ENCODE measurements at places on chromosomes 2 and 18.
A peak's percentile ranks its signal among the peaks of the same experiment; 100 is the strongest.

DNA sequence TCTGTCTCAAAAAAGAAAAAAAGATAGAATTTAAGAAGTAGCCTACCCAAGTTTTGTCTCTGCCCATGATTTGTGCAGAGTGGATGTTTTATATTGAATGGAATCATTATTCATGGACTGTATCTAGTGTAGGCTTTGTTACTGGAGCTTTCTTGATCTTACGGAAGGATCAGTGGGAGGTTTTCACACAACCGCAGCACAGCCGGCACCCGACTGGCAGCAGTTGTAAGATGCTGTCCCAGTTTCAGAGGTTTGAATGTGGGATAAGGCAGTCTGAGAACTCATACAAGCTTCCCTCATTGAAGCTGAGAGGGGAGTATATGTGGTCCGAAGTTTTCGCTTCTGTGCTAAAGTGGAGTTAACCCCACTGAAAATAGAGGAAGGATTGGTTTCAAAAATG is 19.7 kb upstream of the SAG start:
- no peak overlapping the region for H3K27ac ChIP-seq
- no peak overlapping the region for H3K4me3 ChIP-seq
- no peaks in the 10 kb centered on the region for H3K27me3 ChIP-seq
- peaks cover 84% of the 10 kb centered on the region for H3K36me3 ChIP-seq
- DNase-seq, result no peak
- peaks cover 10% of the 10 kb centered on the region for H3K4me1 ChIP-seq

DNA sequence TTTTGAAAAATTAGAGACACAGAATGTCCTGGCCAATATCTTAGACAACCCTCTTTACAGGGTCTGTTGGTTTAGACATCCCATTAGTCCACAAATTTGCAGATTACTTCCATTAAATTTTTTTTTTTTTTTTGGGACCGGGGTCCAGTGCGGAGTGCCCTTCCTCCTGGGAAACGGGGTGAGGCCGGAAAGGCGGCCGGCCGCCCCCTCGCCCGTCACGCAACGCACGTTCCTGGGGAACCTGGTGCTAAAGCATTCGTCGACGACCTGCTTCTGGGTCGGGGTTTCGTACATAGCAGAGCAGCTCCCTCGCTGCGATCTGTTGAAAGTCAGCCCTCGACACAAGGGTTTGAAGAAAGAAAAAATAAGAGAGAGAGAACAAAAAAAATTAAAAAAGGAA is 21.5 kb upstream of the RBFA start:
- H3K27ac ChIP-seq, result no peak overlapping the region
- DNase-seq, result no peak
- H3K4me3 ChIP-seq, result no peak overlapping the region
- H3K36me3 ChIP-seq, result no peaks in the 10 kb centered on the region

DNA sequence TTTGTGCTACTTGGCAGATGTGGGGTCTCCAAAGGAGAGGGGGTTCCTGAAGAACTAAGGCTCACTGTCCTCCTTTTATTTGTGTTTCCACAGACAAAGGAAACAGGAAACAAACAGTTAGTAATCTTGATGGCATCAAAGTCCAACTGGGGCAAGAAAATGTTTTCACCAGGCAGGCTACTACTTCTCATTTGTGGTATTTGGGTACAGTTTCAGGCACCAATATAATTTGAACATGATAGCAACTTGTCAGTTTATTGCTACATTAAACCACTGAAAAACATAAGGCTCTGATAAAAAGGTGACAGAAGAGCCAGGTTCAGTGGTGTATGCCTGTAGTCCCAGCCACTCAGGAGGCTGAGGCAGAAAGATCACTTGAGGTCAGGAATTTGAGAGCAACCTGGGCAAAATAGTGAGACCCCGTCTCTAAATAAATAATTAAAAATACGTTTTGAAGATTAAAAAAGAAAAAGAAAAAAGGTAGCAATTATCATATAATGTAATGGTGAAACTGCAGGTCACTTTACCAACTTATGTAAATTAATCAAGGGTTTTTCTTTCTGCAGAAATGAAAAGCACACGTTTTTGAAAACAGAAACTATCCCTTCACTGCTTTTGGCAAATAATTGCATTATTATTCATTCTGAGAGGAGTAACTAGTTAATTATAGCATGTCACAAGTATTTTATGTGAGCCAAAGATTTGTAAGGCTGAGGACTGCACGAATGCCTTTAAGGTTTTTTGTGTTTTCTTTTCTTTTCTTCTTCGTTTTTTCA is 157.5 kb upstream of the CAVIN2 start:
- no peaks in the 10 kb centered on the region for H3K36me3 ChIP-seq
- peaks cover 56% of the 10 kb centered on the region for H3K27me3 ChIP-seq
- DNase-seq, result no peak
- no peak overlapping the region for H3K4me3 ChIP-seq
- no peak overlapping the region for H3K27ac ChIP-seq
- no peaks in the 10 kb centered on the region for H3K4me1 ChIP-seq

DNA sequence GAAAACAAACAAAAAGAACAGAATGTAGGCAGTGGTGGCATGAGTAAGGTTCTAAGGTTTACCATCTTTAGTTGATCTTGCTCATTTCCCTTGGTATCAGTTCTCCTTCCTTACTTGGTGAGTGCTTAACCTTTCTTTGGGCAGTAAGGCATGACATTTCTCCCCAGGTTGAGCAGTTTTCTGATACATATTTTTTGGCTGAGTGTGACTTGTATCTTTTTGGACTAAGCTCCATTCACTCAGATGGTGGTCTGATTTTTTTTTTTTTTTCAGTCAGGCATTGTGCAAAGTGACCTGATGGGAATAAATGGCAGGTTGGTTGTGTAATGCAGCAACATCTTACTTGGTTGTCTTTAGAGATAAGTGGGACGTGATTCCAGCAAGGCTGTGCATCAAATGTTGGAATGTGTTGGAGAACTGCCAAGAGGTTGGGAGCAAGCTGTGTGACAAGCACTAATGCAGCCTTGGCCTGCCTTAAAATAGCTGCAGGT is 15.1 kb downstream of the SPTBN1 start:
- H3K4me1 ChIP-seq, result no peaks in the 10 kb centered on the region
- DNase-seq, result no peak
- no peaks in the 10 kb centered on the region for H3K36me3 ChIP-seq
- H3K27me3 ChIP-seq, result peaks cover 10% of the 10 kb centered on the region

DNA sequence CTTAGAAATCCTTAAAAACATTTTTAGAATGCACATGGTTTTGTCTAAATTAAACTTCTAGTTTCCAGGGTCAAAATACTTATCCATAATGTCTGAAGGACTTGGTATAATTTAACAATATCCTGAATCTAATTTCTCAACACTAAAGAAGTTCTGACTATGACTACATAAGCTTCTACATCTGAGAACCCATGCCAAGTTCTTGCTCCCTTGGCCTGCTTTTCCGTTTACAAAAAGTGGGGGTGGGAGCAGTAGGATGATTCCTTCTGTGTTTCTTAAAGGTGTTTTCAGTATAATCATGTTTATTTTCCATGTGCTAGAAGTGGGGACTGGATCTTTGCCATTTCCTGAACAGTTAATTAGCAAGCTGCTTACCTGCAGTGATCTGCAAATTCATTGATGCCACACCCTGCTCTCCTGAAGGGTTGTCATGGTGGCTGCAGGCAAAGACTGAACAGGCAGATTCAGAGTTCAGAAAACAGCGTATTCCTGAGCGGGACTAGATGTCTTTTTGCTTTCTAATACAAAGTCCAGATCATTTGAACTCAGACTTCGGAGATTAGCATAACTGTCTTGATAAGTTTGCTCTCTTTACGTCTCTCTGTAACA is 36.2 kb downstream of the ADNP2 start:
- no peaks in the 10 kb centered on the region for H3K27me3 ChIP-seq
- no peak for DNase-seq
- peaks cover 6% of the 10 kb centered on the region for H3K4me1 ChIP-seq
- no peak overlapping the region for H3K27ac ChIP-seq
- peaks cover 5% of the 10 kb centered on the region for H3K36me3 ChIP-seq

- no peak overlapping the region for H3K4me3 ChIP-seq
- no peaks in the 10 kb centered on the region for H3K27me3 ChIP-seq
These were observed 22.2 kb downstream of the LYG1 start for GRCh38 chr2:99278793-99279291.

DNA sequence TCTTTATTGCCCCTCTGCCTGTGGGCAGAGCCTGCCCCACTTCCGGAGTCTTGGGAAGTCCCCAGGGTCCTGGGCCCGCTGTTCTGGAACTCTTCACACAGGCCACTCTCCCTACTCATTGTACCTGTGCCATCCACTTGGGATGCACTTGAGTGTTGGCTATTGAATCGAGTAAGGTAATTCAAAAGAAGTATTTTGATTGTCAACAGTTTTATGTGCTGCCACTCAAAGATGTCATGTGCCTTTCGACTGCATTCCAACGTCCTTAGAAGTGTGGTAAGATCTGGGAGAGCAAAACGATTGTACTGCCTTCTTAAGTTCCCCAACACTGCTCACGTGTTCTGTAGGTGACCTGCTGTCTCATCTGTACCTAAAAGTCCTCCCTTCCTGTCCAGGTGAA is 77.0 kb upstream of the SMIM21 start:
- no peak overlapping the region for H3K27ac ChIP-seq
- no peak overlapping the region for H3K4me3 ChIP-seq
- H3K4me1 ChIP-seq, result no peaks in the 10 kb centered on the region

DNA sequence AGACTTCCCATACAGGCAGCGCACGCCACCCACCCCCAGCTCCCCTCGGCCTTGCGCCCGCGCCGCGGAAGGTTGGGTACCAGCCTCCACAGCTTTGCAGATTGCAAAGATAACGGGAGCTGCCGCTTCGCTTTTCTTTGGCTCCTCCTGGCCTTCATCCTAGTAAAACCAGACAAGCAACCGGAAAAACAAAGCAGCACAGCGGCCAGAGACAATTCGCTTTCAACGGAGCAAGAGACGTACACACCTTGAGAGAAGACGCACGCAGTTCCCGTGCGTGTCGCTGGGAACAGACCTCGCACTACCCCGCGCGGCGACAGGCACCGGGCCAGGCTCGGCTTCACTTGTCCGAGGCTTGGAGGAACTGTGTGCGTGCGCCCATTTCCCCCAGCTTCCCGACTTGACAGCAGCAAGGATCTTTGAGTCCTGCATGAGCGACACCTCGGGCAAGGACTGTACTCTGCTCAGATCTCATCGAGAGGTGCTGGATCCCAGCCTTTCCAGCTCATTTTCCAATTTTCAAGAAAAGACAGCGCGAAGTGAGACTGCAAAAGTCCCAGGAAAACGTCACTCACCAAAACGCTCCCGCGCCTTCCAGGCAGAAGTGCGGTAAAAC is 964 bp downstream of the ZBTB7C start:
- no peak overlapping the region for H3K27ac ChIP-seq
- no peaks in the 10 kb centered on the region for H3K4me1 ChIP-seq
- DNase-seq, result no peak
- no peaks in the 10 kb centered on the region for H3K36me3 ChIP-seq
- peaks cover 61% of the 10 kb centered on the region for H3K27me3 ChIP-seq

GRCh38 chr2:63048367-63049171 is 2.1 kb upstream of the OTX1 start:
- H3K36me3 ChIP-seq, result peaks cover 13% of the 10 kb centered on the region
- H3K4me3 ChIP-seq, result peak overlapping the region; percentile 94
- DNase-seq, result no peak
- H3K27ac ChIP-seq, result no peak overlapping the region

DNA sequence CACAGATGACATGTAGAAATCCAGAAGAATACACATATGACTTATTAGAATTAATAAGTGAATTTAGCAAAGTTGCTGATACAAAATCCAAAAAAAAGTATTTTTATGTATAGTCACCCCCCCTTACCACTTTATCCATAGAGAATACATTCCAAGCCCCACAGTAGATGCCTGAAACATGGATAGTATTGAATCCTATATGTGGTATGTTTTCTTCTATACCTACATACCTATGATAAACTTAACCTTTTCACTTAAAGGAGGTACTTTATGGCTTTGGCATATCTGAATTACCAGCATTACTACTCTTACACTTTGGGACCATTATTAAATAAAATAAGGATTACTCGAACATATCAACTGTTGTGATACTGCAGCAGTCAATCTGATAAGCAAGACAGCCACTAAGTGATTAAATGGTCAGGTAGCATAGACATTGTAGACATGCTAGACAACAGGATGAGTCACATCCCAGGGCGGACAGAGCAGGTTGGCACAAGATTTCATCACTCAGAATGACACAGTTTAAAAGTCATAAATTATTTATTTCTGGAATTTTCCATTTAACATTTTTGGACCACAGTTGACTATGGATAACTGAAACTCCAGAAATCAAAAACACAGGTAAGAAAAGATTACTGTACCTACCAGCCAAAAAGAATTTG is 208.2 kb upstream of the CHAC2 start:
- H3K27ac ChIP-seq, result no peak overlapping the region
- DNase-seq, result no peak
- H3K36me3 ChIP-seq, result no peaks in the 10 kb centered on the region
- H3K4me3 ChIP-seq, result no peak overlapping the region
- no peaks in the 10 kb centered on the region for H3K4me1 ChIP-seq

DNA sequence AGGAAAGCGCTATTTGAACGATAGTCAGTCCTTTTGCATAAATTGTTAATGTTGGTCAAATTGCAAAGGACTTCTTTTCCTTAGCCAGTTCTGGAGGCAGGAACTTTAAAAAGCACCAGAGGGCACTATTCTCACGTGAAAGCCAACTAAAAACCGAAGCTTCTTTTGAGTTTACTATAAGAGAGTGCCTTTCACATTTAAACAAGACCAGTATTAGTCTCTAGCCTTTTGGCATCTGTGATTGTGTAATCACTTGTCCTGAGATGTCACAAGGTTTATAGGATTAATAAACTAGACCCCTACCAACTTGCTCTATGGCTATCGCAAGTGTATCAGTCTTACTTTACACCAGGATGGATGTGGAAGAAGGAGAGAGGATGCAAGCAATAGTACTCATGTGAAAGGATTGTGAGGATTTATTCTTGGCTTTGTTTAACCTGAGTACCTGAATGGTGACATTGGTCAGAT is 14.4 kb upstream of the STAT4 start:
- no peaks in the 10 kb centered on the region for H3K36me3 ChIP-seq
- peaks cover 10% of the 10 kb centered on the region for H3K4me1 ChIP-seq
- H3K27ac ChIP-seq, result no peak overlapping the region
- peaks cover 8% of the 10 kb centered on the region for H3K27me3 ChIP-seq
- DNase-seq, result no peak

DNA sequence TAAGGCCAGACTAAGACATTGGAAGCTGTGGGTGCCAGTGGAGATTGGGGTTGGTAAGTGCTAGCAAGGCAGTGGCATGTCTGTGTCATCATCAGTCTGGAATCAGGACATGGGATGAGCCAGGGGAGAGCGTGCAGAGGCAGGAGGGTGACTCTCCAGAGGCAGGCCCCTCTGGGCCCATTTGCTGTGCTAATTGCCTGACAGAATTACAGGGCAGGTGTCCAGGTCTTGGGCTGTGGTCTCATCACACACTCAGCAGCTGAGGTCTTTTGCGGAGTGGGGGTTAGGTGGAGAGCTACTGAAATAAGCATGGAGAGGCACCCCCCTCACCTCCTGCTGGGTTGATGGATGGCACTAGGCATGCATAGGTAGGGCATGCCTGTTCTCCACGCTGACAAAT is 57.4 kb downstream of the CELF4 start:
- peaks cover 6% of the 10 kb centered on the region for H3K27me3 ChIP-seq
- DNase-seq, result no peak
- H3K4me1 ChIP-seq, result no peaks in the 10 kb centered on the region

- no peak overlapping the region for H3K27ac ChIP-seq
- no peaks in the 10 kb centered on the region for H3K4me1 ChIP-seq
- no peaks in the 10 kb centered on the region for H3K36me3 ChIP-seq
- peaks cover 42% of the 10 kb centered on the region for H3K27me3 ChIP-seq
- no peak overlapping the region for H3K4me3 ChIP-seq
These were observed 12.0 kb upstream of the ZNF396 start for GRCh38 chr18:35389095-35389618.

GRCh38 chr2:162821176-162821575 is 17.4 kb downstream of the KCNH7 start:
- no peaks in the 10 kb centered on the region for H3K27me3 ChIP-seq
- DNase-seq, result no peak
- no peak overlapping the region for H3K4me3 ChIP-seq
- no peak overlapping the region for H3K27ac ChIP-seq
